ENCODE measurements at places on chromosomes 11 and 22.
A peak's percentile ranks its signal among the peaks of the same experiment; 100 is the strongest.

DNA sequence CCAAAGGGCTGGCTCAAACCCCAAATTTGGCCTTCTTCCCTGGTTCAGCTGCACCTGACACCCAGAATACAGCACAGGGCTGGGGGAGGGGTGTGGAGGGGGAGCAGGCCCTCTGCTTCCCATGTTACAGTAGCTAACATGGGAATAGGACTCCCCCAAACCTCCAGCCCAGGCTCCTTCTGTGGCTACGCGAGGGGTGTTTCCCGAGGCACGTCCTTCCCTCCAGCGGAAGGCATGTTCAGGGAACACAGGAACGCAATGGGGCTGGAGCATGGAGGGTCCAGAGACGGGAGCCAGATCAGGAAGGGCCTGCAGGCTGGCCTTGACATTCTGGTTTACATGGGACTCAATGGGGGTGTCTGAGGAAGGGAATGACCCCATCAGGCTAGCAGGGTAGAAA, 11.8 kb upstream of the IGLL1 start:
- DNase-seq, result no peak

GRCh38 chr11:5246772-5247471, 2.7 kb downstream of the HBG1 start:
- no peak for DNase-seq

DNA sequence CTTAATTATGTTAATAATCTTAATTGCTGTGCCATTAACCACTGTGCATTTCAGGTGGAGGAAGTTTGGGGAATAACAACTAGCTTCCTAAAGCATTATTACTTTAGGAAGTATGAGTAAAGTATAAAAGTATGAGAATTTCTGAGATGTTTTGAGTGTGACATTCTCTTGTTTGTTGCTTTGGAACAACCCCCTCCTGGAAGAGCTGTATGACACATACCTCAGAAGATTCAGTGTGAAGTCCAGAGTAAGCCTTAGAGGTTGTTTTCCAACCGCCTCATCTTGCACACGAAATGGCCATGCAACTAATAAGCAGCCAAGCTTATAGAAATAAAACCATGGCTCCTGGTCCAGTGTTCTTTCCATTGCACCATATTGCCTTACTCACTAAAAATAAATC, 21.7 kb downstream of the CCDC81 start:
- no peak for DNase-seq

GRCh38 chr22:46951350-46951749, 188.9 kb downstream of the TBC1D22A start:
- no peak for DNase-seq

DNA sequence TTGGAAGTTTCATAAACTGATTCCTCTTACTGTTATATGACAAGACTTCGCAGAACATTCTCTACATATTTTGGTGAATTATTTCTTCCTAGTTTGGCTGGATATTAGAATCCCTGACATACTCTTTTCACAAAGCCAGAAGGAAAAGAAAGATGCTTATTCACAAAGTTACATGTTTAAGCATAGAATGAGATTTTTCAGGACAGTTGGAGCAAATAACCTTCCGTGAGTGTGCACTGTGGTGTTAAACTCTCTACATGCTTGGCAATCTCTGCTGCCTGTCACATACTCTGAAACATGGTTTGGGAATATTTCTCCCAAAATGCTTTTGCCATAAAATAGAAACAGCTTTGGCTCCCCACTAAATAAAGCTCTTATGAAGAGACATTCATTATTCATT, 230.0 kb upstream of the MTNR1B start:
- DNase-seq, result no peak

- no peak for DNase-seq
Observed at GRCh38 chr11:75040167-75040770, 51.5 kb downstream of the NEU3 start.

DNA sequence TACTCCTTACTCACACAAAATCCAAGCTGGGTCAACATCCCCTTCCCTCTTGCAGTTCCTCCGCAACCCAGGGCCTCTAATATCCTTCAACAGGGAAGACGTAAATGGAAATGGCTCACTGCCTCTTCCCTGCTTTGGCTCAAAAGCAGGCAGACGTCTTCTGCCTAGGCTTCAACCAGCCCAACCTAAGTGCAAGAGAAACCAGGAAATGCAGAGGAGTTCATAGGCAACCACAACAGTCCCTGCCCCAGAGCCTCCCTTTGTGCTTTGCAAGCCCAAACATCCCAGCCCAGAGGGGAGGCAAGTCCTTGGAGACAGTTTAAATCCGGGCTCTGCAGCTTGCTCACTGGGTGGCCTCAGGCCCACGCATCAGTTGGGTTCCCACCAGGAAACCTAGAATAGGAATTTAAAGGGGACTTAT, 33.3 kb downstream of the CD6 start:
- peak; percentile 54 for DNase-seq

DNA sequence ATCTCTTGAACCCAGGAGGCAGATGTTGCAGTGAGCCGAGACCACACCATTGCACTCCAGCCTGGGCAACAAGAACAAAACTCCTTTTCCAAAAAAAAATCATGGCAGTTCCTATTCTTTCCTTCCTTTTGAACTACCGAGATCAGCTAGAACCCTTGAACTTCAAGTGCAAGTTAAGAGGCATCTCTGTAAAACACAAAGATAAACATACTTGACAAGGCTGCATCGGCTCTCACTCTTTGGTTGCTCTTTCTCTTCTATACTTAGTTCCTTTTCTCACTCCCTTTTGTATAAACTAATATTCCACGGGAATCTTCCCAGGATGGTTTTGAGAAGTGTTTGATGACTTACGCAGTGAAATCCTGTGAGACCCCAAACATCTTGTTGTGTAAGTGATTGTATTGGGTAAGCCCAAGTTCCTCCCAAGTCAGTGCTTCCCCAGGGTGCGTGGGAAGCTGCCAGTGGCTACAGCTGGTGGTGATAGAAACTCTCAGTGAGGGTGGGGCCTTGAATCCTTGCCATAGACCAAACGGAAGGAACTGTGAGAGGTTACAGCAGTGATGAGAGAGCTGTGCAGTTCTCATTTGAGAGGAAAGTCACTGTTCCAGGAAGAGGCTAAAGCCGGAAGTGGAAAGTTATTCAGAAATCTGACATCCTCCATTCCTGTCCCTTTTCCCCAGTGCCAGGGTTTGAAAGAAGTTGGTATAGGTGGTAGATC, 24.1 kb upstream of the CDC42EP2 start:
- DNase-seq, result no peak

- DNase-seq, result peak; percentile 15
Observed at GRCh38 chr11:75654314-75654713, 14.5 kb downstream of the MAP6 start.

GRCh38 chr11:77167111-77167626, 39.1 kb downstream of the MYO7A start:
- no peak for DNase-seq

- no peak for DNase-seq
Observed at GRCh38 chr22:27851974-27852746, 50.6 kb upstream of the MN1 start.

DNA sequence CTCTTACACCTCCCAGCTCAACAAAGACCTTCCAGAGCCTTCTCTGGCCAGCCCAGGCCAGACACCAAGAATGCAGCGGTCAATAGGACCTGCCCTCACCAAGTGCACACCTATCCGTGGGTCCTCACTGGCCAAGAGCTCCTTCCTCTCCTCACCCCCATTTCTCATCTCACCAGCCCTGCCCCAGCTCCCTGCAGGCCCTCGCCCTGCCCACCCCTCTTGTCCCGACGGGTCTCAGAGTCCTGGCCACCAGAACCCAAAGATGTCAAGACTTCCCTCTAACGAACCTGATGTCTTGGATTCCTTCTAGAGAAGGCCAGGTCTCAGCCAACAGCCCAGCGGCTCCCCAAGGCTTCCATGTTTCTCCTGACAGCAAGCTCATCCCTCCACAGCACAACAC, 43.6 kb downstream of the IGF2 start:
- no peak for DNase-seq

DNA sequence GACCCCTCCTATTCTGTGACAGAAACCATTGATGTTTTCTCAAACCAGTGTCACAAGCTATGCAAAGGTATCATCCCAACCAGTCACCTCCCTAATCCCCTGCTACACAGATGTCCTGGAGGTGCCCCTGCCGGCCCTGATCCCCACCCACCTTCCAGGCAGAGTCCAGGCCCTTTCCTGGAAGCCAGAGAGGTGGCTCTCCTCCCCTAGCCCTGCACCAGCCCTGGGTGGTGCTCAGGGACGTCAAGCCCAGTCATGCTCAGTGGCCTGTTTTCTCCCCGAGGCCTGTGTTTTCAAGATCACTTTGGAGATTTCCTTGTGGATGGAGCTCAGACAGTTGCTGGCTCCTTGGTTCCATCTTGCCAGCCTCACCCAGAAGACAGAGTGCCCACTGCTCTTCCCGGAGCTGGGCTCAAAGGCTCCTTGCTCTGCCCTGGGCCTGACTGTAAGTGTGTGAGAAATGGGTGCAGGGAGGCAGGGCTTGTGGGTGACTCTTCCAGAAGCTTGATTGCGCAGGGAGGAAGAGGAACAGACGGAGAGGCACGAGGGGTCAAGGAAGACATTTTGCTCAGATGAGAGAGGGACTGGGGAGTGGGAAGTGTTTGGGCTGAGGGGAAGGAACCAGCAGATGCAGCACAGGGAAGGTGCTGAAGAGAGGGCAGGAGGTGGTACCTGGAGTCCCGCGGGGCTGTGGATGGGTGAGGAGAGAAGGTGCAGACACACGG, 11.3 kb downstream of the P2RY6 start:
- DNase-seq, result no peak

DNA sequence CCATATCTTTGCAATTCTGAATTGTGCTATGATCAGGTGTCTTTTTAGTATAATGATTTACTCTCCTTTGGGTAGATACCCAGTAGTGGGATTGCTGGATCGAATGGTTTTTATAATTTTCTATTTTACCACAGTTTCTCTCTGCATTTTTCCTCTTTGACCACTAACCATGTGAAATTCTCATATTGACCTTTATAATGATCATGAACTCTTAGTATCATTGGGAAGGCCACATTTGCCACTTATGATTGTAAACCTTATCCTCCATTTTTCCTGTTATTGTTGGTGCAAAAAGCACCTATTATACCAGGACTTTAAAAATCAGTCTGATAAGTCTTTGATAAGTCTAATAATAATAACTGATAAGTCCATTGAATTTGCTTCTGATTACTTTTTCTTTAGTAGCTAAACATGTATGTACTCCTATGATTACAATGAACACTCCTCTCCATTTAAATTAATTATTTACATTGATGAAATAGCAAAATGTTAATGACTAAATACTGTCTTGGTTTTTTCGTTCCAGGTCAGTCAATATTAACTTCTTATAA, 9.6 kb downstream of the NEAT1 start:
- no peak for DNase-seq

- DNase-seq, result no peak
Observed at GRCh38 chr11:6622261-6623171, 3.3 kb upstream of the TPP1 start.

DNA sequence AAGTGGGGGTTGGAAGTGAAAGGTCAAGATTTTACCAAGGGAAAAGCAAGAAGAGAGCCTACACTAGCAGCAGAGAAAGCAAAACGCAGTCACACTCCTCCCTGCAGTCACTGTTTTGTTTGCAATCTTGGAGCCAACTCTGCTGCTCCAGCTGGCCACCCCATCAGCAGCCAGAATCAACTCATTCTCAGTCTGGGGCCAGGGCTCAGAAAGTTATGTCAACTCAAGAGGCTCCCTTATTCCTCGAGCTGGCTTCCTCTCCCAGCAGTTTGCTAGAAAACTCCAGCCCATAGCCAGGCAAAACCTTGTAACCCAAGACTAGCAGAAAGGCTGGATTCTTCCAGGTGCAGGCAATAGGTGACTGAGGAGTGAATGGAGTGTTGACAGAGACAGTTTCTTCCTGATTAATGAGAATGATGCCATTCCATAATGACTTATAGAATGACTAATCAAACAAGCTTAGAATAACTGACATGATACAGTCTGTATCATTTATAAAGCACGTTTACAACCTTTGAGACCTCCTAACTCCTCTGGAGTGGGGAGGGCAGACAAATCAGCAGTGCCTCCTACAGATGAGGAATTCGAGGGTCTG, 53.4 kb downstream of the P4HA3 start:
- DNase-seq, result no peak

GRCh38 chr11:28107191-28107749, 686 bp downstream of the KIF18A start:
- peak; percentile 8 for DNase-seq

- peak; percentile 74 for DNase-seq
Observed at GRCh38 chr22:24503137-24503842, 8.2 kb downstream of the UPB1 start.

DNA sequence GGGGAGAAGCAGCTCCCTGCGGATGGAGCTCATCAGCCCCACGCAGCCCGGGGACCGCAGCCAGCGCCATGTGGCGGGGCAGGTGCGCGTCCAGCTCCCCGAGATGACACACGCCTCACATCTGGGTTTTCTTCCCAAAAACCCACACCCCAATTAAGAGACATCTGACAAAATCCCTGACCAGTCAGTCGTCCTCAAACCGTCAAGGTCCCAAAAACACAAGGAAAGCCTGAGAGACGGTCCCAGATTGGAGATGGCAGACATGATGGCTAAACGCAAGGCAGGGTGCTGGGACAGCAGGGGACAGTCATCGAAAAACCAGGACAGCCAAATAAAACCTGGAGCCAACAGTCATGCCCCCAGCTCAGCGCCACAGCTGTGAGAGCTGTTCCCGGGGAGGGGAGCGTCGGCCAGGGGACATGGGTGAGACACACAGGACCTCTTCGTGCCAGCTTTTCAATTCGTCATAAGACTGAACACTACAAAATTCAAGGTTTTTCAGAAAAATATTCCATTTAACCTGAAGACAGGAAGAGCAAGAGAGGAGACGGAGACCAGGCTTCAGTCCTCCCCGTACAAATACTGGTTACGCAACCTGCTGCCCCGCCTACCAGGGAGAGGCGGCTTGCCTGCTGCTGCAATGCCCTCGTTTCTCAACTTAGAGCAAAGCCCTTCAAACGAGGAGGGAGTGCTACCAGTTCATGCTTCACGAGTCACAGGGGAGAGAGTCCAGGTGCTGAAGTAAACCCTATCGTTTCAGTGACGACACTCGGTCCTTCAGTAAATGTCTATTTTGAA, 10.5 kb downstream of the TOLLIP start:
- DNase-seq, result no peak

DNA sequence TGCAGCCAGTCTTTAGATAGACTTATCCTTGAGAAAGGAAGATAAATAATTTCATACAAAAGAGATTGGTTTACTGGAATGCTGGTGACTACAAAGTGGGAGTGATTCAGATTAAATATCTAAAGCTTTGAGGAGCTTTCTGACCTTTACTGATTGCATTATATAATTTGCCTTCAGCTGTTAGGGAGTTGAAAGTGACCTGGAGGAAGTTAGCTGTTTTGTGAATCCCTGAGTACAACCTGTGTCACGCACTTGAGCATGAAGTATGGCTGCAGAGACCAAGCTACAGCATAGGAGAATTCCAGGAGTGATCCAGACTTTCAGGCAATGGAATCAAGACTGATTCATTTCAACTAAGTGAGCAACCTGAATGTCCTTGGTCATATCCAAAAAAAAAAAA, 1848.3 kb upstream of the RAG2 start:
- no peak for DNase-seq

DNA sequence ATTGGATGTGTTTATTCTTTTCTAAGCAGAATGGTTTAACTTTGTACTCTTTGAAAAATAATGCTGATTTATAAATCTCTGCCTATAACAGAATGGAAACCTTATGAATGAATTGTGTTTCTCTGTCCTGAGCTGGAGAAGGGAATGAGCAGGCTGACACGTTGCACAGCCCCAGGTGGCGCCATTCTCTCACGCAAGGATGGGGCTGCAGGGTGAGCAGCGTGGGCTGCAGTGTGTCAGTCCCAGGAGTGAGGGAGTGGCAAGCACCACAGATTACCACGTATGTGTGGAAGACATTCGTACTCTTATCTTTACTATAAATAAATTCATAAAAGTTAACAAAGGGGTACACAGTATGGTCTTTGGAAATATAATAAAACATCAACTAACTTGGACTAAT, 33.4 kb downstream of the FDX1 start:
- DNase-seq, result peak; percentile 9
